Stimulated activated CD4-positive, alpha-beta T cell treated with anti-CD3 and anti-CD28 coated beads, Interleukin-15, amount 100 ng/mL, for 24 hours (primary cell): ENCODE measurements at places on chromosomes 4 and X.

DNA sequence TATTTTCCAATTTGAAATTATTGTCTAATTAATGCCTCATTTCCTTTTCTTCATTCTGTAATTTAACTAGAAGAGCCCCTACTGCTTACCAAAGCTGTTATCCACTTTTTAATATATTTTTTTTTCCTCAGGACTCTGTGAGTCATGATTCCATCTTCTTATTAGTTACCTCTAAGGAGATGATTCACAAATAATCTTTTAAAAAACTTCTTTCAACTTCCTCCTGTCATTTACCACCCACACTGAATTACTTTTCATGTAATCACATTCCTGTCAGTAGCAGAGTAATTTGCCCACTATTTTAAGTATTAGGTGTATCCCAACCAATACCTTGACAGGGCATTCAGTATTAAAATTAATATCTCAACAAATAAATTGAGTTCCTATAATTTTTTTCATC is 470.9 kb upstream of the ADGRL3 start:
- no peak for DNase-seq

DNA sequence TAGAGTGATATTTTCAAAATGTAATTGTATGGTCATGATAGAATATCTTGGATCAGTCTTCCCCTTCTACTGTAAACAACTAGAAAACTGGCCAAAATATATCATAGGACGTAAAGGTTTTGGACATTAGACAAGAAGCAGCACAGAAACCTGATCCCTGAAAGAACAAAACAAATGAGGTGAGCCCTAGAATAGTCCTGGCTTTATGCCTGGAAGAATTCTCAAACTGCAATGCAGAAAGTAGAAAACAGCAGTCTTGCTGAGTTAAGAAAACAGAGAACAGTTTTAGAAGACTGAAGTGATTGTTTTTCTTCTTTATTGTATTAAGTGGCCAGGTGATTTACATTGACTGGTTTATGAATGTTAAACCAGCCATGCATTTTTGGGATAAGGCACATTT is 19.5 kb downstream of the NSUN7 start:
- DNase-seq, result no peak

GRCh38 chr4:92528541-92528940 is 224.8 kb downstream of the GRID2 start:
- DNase-seq, result no peak

DNA sequence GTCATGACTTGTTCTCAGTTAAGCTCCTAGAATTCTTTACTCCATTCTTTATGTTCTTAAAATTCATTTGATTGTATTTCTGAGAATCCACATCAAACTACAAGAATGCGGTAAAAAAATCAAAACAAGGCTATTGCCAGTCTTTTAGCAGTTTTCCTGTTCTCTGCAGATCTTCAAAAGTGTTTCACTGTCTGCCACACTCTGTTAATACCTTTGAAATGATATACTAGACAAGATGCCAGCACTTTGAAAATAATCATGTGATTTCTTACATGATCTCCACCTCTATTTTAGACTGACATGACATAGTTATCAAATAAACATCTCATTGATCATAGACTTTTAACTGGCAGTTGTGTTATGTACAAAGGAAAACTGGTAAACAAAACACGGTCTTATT is 30.1 kb upstream of the GPRIN3 start:
- no peak for DNase-seq

DNA sequence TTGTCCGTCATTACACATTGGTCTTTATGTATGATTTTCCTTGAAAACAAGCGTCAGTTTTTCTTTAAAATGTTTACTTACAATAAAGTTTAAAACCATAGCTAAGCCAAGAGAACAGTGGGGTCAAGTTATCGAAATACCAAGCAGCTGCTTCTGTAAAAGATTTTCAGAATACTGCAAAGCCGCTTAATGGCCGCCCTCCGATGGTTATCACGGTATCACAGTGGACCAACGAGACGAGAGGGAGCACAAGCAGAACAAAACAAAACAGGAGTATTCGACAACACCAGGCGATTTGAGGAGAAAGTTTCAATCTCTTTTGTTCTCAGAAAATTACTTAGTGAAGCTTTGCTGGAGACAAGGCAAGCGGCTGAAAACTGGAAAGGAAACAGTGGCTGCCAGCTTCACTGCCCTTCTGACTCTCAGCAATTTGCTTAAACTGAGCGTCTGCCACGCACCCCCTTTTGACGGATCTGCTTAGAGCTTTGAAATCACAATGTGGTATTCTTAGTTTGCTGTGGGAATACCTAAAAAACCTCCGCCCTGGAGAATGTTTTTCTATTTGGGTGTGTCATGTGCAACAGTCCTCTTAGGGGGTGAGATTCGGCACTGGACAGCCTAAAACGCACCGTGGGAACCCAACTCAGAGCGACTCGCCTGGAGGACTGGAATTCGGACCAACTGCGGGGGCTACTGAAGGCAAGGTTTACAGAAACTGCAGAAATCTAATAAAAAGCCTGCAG is 199.8 kb downstream of the NSUN7 start:
- no peak for DNase-seq

DNA sequence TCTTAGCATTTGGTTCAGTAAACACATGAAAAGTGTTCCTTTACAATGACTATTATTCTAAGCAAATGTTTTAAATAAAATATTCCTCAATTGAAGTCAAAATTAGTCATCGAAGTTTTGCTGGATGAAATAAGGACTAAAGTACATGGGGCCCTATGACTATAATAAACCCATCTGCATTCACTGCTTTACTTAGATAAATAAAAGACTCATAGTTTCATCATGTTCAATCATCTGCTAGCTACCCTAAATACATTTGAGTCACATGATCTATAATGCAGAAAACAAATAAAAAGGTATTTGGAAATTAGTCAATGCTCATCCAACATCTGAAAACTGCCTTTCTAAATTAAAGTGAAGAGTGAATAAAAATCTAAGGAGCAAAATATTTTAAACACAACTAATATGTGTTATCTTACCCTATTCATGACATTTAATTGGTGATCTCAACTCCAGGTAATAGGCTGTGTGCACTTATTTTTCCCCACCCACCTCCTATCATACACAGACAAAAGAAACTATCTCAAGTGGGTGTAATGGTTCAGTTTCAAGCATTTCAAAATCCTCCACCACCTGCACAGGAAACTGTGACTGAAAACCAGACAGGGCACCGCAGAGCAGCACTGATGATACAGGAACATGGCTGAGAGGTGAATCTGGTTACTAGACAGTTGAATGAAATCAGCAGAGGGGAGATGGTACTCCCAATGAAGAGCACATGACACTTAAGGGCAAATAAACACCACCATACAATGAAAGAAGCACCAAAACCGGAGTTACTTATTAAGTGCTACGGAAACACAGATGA is 78.6 kb downstream of the CAMK2D start:
- DNase-seq, result peak; percentile 84

- no peak for DNase-seq
Observed at GRCh38 chr4:189279188-189279587, 661.5 kb upstream of the FRG1 start.

DNA sequence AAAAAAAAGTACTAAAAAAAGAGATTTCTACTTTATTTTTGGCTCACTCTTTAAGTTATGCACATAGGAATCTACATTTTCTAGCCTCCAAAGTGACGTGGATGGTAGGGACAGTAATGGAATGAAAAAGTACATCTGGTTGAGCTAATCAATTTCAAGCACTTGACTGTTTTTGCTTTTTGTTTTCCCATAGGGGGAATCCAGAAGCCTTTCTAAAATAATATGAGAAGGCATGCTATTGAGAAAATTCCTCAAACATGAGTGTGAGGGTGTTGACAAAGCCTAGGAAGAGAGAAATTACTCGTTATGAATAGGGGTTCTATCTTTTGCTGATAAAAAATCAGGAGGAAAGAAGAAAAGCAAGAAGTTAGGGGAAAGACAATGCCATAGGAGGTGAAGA is 242.5 kb upstream of the PUDP start:
- DNase-seq, result no peak

GRCh38 chr4:74793757-74794381 is 454 bp downstream of the BTC start:
- peak; percentile 27 for DNase-seq

DNA sequence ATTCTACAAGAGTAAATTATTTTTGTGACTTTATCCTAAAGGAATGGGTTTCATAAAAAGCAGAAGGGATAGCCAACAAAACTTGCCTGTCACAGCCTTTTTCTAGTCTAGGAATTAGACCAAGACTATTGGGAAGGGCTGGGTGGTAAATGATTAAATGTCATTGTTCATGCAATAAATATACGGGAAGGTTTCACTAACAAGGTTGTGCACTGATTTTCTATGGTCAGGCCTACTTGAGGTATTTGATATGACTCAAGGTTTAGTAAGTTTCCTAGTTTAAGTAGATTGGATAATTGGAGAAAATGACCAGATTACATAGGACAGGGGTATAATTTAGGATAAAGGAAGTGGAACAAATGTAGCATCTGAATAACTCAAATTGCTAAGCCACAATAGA is 249.1 kb upstream of the BMP3 start:
- no peak for DNase-seq

- DNase-seq, result peak; percentile 30
Observed at GRCh38 chr4:1604706-1605205, 79.4 kb downstream of the FAM53A start.

GRCh38 chr4:15004739-15005301 is 2.5 kb downstream of the CPEB2 start:
- peak; percentile 60 for DNase-seq

GRCh38 chr4:97411356-97411755 is 731.9 kb downstream of the STPG2 start:
- DNase-seq, result no peak

DNA sequence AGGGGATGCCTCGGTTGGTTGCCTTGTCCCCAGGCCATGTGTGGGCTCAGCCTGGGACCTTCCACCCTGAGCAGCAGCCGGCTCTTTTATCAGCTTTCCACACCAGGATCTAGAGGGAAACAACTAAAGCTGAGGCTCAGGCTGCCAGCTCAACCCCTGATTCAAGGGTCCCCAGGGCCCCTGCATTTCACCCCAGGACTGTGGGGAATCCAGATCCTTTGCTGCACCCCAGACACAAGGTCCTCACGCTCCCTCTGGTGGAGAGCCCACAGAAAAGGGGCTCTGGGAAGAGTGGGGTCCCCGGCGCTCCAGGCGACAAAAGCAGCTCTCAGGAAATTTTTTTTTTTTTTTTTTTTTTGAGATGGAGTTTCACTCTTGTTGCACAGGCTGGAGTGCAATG is 64.3 kb downstream of the ZFYVE28 start:
- DNase-seq, result no peak

DNA sequence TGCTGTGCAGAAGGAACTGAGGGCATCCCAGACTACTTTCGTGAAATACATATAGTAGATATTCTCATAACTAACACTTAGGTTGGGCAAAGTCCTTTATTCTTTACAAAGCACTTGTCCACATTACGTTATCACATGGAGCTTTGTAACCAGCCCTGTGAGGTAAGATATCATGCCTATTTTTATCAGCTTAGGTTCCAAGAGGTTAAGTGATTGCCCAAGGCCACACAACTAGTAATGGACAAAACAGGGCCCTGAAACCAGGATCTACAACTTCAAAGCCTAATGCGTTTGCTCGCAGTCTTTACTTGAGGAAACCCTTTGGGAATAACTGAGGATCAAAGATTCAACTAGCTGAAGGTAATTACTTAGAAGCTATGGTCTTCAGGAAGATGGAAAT is 261.5 kb downstream of the GPC3 start:
- no peak for DNase-seq

DNA sequence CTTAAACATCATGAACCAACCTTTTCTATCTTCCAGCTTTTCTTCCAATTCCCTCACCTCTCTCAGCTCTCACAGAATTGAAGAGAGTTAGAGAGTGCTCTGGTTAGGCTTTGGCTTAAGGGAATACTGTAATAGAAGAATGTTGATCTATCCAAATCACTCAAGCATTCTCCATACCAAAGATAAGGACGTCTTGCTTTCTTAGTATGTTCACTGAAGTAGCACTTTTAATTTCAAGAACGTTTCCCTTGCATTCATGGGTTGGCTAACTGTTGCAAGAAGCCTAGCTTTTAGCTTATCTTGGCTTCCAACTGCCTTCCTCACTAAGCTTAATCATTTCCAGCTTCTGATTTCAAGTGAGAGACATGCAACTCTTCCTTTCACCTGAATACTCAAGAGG is 43.2 kb downstream of the FANCB start:
- no peak for DNase-seq

DNA sequence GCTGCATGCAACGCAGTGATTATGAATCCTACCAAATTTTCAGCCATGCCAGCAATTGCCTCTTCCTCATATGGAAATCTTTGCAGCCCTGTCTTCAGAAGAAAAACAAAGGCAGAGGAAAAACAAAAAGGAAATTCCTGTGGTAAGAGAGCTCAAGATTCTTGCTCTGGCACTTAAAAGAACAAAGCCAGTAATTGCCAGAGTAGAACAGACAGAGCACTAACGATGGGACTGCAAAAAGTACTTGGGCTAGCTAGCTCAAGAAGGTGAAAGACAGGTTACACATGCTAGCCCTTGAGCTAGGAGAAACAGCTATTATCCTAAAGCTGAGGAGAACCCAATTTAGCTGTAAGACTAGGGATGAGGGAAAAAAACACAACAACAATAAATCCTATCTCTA is 582.3 kb downstream of the KCNIP4 start:
- no peak for DNase-seq
